NCI-H2081 (cell line): ENCODE measurements at places on chromosomes 1 and 21.

DNA sequence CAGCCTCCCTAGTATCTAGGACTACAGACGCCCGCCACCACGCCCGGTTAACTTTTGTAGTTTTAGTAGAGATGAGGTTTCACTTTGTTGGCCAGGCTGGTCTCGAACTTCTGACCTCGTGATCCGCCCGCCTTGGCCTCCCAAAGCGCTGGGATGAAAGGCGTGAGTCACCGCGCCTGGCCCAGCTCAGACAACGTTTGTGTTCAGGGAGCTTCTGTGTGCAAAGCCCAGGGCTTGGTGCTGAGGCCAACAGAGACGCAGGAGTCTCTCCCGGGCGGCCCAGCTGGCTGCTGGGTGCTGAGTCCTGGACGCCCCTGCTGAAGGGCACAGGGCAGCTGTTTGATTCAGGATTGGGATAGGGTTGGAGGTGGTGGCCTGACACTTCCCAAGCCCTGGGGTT is 3.0 kb downstream of the PRKCZ start:
- DNase-seq: no peak

DNA sequence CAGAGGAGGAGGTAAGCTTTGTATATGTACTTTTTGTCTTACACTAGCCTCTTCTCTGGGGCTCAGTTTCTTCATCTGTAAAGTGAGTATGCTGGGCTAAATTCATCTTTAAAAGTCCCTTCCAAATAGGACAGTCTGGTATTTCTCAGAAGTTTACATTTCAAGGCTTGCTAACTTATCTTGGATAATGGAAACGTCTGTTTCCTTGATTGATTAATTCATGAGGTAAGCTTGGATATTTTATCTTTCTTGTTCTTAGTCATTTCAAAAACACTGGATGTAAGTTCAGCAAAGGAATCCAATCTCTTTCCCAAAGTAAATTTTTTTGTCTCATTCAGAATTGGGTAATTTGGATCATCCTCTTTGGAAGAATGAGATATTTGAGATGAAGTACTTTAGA is 111.0 kb downstream of the EDEM3 start:
- no peak for DNase-seq

DNA sequence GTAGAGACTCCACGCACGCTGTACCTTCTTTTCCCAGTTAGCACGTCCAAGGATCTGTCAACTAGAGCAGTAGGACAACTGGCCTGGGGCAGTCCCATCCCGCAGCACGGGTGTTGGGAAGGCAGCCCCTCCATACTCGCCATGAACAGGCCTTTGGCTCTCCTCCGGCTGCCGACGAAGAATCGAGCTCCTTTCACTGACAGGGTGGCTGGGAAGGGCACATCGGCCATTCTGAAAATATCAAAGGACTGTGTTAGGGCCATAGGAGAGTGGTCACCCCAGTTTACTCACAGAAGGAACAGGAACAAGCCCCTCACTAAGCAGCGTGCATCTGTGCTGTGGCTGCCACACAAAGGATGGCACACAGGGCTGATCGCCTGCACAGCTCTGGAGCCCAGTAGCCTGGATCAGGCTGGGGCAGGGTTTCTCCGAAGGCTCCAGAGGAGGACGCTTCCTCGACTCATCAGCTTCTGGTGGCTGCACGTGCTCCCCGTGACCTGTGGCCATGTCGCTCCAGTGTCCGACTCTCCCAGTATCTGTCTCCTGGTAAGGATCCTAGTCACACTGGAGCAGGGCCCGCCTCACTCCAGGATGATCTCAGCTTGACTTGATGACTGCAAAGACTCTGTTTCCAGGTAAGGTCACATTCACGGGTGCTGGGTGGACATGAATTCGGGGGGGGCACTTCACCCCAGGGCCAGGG is 8.9 kb downstream of the KRTAP10-1 start:
- no peak for DNase-seq

DNA sequence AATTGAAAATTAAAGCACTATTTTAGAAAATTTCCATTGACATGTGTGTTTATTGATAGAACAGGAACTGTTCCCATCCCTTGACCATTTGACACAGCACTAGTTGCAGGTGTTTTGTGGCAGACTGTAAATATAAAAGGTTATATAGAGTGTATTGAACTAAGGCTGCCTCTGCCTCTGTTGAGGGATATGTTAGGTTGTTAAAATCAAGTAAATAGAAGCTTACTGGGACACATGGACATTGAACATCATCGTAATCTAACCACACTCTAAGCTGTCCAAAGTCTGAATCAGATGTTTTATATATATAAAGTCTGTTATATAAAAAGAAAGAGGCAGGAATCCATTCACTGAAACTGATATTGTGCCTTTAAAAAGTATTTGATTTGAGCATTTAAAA is 308.1 kb upstream of the PKN2 start:
- no peak for DNase-seq

DNA sequence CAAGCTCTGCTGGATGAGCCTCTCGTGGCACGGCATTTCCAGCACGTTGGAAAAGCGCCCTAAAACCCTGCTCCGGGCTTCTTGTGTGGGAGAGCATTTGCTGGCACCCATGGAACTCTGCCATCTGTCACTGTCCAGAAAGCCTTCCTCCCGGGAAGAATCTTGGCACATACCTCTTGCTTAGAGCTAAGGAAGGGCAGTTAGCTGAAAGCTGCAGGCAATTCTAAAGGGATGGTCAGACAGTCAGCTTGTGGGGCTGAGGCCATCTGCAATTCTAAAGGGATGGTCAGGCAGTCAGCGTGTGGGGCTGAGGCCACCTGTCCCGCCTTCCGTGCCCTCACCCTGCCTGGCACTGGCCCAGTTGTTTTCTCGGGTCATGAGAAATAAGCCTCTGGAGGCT is 139.0 kb upstream of the TMEM51 start:
- DNase-seq: no peak

GRCh38 chr1:230280054-230280795 is 145.9 kb downstream of the PGBD5 start:
- DNase-seq: no peak
